GM23248 (cell line): ENCODE measurements at places on chromosomes 1 and 21. TPM values are rescaled to one million over a fixed set of nuclear protein-coding genes. Genes with fewer than 3 reads are reported as not detected.

Gene GIPC2
- polyA plus RNA-seq = 0.68 and 0.75 TPM in 2 replicates

DNA sequence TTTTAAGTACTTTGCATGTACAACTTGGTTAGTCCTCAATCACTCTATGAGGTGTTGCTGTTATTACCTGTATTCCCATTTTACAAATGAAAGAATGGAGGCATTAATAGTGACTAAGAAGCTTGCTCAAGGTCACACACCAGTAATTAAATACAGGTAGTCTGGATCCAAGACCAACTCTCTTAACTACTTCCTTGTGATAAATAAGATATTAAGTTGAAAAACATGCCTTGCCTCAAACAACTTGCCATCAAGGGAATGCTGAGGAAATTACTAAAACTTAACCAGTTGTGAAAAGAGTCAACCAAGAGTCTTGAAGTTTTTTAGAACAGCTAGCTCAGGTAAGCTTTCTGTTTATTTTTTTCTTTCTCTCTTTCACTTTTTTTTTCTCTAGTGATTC lies 21.0 kb upstream of the LAMC1 start:
- DNase-seq = no peak

DNA sequence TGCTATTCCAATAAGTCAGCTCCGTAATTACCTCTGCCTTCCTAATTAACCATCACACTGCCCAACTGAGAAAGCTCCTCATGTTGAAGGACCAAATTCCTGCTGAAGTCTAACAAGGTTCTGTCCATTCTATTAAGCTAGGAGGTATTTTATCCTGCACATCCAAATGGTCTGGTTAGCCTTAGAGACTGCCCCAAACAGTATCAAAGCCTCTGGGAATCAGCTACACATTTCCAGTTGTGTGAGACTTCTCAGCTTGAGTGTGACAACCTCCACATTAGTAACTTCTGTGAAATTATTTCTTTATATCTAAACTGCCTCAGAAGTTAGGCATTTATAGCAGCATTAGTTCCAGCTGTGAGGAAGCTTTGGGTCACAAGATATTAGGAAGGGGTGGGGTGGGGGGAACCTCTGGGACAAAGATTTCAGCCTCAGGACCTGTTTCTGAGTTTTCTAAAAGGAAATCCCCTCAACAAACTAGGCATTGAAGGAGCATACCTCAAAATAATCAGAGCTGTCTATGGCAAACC lies 150.5 kb upstream of the DUSP10 start:
- DNase-seq = peak; percentile 22

GRCh38 chr21:42547001-42547905 lies 33.6 kb downstream of the SLC37A1 start:
- DNase-seq = no peak
